ENCODE measurements at places on chromosomes 11 and 22.

GRCh38 chr11:60184824-60185511, 2.1 kb upstream of the MS4A6A start:
- DNase-seq = no peak

DNA sequence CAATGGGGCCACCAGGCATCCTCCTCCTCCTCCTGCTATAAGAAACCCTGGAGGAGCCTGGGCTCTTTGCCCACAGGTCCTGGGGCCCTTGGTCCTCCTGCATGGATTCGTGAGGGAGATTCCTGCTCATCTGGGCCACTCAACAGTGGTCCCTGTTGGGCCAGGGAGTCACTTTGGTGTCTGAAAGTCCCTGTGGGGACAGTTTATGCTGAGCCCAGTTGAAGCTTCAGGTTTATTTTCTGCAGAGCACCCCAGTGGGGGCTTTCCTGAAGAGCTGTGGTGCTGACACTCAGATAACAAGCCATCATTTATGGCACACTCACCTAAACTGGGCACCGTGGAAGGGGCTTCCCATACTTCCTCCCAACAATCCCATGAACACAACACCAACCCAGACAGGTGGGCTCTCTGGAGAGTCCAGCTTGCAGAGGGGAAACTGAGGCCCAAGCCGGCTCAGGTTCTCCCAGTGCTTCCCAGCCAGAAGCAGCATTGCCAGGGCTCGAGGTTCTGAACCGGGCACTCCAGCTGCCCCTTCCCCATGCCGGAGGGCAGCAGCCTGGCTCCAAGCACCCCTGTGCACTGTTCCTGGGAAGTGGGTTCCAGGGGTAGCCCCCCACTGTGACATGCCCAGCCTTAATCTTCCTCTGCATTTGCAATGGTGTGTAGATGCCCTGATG, 91.3 kb downstream of the MYEOV start:
- no peak for DNase-seq

- DNase-seq = peak; percentile 51
These were observed 56.3 kb upstream of the YPEL1 start for GRCh38 chr22:21791635-21792625.

DNA sequence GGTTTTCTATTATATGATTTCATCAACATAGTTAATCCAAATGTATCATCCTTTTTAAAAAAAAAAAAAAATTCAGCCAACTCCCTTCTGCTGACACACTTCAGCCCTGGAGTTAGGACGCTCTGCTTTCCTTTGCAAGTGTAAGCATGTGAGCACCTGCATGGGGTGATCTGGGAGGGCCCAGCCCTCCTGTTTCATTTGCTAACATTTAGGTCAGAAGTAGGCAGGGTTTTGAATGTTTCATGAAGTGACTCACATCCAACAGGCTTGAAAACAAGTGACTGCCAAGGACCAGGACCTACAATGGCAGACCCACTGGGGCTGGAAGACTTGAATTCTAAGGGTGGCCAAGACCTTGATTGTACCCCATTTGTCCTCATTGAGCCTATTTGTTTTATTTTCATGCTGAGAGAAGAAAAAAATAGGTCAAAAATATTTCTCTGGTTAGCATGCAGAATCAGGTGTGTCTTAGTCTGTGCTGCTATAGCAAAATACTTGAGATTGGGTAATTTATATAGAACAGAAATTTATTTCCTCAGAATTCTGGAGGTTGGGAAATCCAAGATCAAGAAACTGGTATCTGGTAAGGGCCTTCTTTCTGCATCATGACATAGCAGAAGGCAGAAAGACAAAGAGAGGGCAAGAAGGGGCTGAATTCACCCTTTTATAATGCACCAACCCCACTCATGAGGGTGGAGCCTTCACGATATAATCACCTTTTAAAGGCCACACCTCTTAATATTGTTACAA, 137.6 kb downstream of the CD44 start:
- peak; percentile 53 for DNase-seq

GRCh38 chr11:33317662-33318061, 60.5 kb downstream of the HIPK3 start:
- DNase-seq = peak; percentile 72

- DNase-seq = peak; percentile 95
These were observed 52.9 kb downstream of the C11orf58 start for GRCh38 chr11:16791191-16791961.

GRCh38 chr11:22581354-22582150, 44.1 kb downstream of the FANCF start:
- DNase-seq = peak; percentile 11

DNA sequence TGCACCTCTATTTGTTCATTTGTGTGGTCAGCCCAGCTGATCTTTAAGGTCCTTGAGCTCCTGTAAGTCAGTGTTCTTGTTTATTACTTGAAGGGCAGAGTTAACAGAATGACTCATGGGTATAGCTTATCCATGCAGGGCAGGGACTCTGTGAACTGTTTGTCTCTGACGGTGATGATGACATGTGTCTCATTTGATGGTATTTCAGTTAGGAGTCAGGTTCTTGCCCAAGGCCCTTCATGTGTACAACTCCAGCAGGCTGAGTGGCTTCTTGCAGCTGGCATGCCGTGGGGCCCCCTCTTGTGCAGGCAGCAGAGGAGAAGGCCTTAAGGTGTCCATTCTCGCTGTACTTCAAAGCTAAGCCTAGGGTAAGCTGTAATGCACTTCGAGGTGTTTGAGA, 165.1 kb downstream of the DBX1 start:
- peak; percentile 89 for DNase-seq

- DNase-seq = no peak
These were observed 394.1 kb downstream of the MN1 start for GRCh38 chr22:27407369-27407985.
